ENCODE measurements at places on chromosomes 3 and 15.

GRCh38 chr15:35329521-35329961 is 216.4 kb downstream of the DPH6 start:
- DNase-seq: no peak

DNA sequence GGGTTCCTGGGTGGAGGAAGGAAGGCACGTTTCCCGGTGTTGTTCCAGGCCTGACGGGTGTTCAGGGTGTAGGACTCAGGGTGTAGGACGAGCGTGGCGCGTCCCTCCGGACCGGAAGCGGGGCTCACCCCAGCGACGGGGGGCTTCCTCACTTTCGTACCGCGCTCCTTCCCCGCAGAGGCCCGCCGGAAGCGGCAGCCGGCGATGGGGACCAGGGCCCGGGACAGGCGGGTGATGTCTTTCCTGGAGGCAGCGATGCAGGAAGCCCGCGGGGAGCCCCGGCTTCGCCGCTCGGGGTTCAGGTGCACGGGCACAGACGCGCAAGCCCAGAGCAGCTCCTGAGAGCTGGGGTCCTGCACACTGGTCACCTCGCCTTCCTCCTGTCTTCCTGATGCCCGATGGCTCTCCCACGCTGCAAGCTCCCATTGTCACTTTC is 13.4 kb downstream of the FOXL2NB start:
- no peak for DNase-seq

- no peak for DNase-seq
These were observed 230.4 kb downstream of the ADAMTS17 start for GRCh38 chr15:100111125-100112060.

DNA sequence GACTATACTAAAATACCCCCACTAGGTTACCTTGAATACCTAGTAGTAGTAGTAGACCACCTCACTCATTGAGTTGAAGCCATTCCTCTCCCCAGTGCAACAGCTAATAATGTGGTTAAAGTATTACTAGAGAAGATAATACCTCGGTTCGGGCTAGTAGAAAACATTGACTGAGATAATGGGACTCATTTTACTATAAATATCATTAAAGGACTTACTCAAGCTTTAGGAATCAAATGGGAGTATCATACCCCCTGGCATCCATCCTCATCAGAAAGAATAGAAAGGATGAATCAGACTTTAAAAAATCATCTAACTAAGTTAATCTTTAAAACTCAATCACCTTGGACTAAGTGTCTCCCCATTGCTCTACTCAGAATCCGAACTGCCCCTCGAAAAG is 49.0 kb upstream of the CACNA2D3 start:
- no peak for DNase-seq

- DNase-seq: no peak
These were observed 144.6 kb downstream of the DUT start for GRCh38 chr15:48475600-48476395.

DNA sequence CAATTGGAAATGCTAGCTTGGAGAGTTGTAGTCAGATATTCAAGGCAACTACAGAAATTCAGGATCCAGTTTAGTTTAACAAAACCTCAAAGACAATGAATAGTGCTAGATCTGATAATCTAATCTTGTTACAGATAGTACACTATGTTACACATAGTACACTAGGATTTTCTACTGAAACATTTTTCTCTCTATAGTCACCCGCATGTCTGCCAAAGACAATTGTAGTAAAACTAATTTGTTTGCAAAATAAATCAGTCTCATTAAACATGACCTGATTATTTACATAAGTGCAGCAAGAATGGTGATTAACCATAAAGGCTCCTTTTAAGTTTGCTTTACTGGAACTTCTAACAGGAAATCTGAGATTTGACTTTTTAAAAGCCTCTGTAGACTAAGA is 52.0 kb downstream of the ILDR1 start:
- no peak for DNase-seq

DNA sequence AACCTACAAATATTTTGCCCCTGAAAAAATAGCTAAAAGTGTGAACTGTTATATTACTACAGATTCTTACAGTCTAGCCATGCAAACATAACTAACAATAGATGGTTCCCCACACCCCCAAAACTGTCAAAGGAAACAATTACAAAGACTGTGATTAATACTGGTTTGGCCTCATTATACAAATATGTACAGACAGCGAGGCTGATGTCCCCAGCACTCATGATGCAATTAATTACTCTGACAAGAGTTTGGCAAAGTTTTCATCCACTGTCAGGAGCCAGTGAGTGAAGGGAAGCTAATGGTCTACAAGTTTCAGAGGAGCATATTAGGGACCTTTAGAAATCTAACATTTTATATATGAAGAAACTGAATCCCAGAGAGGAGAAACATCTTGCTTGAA is 61.0 kb downstream of the HMG20A start:
- DNase-seq: no peak

GRCh38 chr3:78832785-78833204 is 935.0 kb downstream of the ROBO1 start:
- no peak for DNase-seq

GRCh38 chr3:6803619-6804018 is 57.3 kb upstream of the GRM7 start:
- DNase-seq: no peak

- DNase-seq: no peak
These were observed 35.5 kb downstream of the TMEM212 start for GRCh38 chr3:171878461-171879225.

GRCh38 chr15:67976506-67977073 is 77.5 kb upstream of the PIAS1 start:
- DNase-seq: no peak

DNA sequence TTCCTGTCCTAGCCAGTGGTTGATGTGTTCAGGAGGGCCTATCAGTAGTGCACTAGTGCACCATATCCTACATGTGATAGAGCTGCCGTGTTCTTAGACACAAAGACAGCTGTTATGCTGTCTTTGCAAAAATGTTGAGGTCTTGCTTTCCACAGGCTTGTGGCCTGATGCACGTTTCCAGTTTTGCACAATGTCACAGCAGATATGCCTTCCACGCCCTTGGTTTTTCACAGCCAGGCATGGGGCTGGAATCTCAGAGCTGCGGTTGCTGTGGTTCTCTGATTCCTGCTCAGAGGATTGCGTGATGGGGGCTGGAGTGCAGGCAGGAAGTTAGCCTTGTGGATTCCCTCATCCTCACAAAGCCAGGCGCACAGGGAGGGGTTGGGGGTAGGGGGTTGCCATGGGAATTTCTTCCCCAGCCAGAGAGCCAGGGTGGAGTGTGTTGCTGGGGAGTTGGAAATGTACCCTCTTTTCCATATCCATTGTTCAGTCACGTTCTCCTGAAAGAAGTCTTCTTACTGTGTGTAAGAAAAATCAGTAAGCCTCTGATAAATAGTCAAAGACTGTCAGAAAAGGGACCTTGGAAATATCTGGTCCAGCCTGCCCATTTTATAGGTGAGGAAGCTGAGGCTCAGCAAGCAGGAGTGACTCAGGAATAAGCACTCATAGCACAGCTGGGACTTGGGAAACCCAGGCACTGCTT is 79.4 kb downstream of the SMAD3 start:
- DNase-seq: no peak

- DNase-seq: no peak
These were observed 7.8 kb downstream of the HESX1 start for GRCh38 chr3:57192028-57192427.

DNA sequence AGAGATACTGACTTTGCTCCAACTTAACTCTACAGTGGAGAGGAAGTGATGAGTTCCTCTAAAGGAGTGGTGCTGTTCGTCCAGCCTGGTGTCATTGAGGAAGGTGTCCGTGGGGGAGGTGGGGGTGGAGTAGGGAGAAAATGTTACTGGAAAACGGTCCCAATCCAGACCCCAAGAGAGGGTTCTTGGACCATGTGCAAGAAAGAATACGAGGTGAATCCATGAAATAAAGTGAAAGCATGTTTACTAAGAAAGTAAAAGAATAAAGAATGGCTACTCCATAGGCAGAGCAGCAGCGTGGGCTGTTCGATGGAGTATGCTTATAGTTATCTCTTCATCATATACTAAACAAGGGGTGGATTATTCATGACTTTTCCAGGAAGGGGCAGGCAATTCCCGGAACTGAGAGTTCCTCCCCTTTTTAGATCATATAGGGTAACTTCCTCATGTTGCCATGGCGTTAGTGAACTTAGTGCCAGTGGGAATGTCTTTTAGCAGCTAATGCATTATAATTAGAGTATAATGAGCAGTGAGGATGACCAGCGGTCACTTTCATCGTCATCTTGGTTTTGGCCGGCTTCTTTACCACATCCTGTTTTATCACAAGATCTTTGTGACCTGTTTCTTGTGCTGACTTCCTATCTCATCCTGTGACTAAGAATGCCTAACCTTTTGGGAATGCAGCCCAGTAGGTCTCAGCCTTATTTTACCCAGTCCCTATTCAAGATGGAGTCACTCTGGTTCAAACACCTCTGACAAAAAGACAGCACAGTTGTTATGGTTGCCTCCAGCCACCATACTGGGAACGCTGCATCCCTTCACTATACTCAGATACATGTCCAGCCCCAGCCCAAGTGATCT is 38.6 kb downstream of the CLEC3B start:
- DNase-seq: no peak

- DNase-seq: no peak
These were observed 47.6 kb downstream of the SLMAP start for GRCh38 chr3:57803647-57804081.

DNA sequence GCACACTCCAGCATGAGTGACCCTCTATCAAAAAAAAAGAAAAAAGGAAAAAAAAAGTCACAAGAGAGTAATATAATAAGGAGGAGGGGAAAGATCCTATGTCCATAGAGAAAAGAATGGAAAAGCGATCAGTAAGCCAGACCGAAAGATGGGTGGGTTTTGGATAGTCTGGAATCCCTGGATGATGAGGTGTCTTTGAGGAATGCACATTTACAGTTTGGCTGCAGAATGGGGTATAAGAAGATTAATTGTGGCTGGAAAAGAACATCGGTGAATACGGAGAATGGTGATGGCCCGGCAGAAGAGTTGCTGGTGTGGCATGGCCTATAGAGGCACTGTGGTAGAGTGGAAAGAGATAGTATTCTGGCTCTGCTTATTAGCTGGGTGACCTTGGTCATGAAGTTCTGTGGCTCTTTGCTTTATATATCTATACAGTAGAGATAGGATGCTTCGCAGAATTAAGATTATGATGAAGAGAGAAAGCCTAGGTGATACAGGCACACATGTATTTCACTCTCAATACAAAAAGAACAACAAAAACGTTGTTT is 187.9 kb downstream of the AKAP13 start:
- DNase-seq: no peak

- DNase-seq: no peak
These were observed 97.4 kb downstream of the TMCC1 start for GRCh38 chr3:129796146-129796545.
